ENCODE measurements at places on chromosomes 11 and 22. TPM values are rescaled to one million over a fixed set of nuclear protein-coding genes. Genes with fewer than 3 reads are reported as not detected.
A peak's percentile ranks its signal among the peaks of the same experiment; 100 is the strongest.

The ANO1 gene
- total RNA-seq, result not detected

The F2 gene
- 0.11 TPM for total RNA-seq

The TUBA8 gene
- 1.8 TPM for total RNA-seq

The MTA2 gene
- 215 TPM for total RNA-seq

The TMEM41B gene
- 31.9 TPM for total RNA-seq

The DGCR6 gene
- total RNA-seq, result 1.2 TPM

The CABP7 gene
- total RNA-seq, result 0.05 TPM

The CBL gene
- total RNA-seq, result 39.6 TPM

The SMC1B gene
- 0.50 TPM for total RNA-seq

The PAAF1 gene
- total RNA-seq, result 28.7 TPM

DNA sequence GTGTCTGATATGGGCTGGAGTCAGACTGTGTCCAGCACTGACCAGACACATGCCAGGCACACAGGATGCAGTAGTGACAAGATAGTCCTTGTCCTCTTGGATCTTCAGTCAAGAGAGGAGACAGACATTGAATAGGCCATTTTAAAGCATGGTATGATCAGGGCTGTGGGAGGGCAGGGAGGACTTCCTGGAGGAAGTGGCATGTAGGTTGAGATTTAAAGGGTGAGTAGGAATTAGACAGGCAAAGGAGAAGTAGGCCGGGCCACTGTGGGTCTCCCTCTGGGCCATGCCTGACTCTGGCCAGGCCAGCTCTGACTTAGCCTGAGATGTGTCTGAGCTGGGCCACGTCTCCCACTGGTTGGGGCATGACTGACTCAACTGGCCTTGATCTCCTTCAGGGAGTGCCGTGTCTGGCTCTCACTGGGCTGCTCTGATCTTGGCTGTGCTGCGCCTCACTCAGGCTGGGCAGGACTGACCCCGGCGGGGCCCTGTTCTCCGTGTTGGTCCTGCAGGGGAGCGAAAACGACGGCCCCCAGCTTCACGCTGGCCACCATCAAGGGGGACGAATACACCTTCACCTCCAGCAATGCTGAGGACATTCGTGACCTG lies 71.2 kb downstream of the MYO7A start:
- no peak for DNase-seq

- DNase-seq, result no peak
Measured at GRCh38 chr11:15228331-15228849, 113.7 kb downstream of the INSC start.

DNA sequence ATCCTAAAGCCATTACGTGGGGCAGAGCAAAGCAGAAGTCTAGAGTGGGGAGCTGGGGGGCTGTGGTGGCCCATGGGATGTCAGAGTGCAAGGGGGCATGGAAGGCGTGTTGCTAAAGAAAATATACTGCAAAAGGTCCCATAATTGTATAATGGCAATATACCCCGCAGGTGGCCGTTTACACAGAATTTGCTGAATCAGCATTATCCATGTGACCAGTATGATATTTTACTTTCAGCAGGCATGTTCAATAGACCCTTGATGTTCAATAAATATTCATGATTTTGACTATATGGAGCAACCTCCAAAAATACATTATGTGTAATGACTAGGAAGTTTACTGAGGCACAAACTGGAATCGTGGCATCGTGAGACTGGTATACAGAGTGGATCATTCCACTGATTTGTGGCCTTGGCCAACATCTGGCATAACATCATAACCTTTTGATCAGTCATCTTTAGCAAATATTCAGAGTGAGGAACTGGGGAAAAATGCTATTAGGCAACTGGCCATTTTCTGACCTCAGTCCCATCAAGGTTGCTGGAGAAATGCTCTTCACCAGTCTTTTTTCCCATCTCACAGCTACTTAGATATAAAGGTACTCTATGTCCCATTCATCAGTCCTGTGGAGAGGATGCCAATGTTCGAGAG lies 29.3 kb upstream of the PPP2R1B start:
- no peak for DNase-seq

- DNase-seq, result no peak
Measured at GRCh38 chr11:119936426-119936825, 201.5 kb downstream of the TRIM29 start.

- DNase-seq, result no peak
Measured at GRCh38 chr22:38317995-38318715, 922 bp upstream of the CSNK1E start.

DNA sequence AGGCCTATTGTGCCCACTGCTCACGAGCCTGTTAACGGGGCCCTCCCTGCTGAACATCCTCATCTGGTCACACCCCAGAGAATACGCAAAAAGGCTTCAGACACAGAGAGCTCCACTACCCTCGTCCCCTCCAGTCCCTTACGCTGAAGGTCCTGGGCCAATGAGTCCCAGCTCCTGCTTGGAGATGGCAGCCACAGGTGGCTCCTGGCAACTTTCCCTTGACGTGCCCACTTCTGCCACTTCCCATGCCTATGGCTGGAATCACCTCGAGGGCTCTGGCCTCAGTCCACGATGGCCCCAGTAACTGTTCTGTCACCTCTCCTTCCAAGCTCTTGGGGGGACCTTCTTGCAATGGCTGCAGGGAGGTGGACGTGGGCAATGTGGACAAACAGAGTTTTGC lies 12.7 kb downstream of the PHF21B start:
- no peak for DNase-seq

- no peak for DNase-seq
Measured at GRCh38 chr11:15662285-15662684, 547.6 kb downstream of the INSC start.

GRCh38 chr22:40312050-40312449 lies 34.2 kb upstream of the ADSL start:
- no peak for DNase-seq

DNA sequence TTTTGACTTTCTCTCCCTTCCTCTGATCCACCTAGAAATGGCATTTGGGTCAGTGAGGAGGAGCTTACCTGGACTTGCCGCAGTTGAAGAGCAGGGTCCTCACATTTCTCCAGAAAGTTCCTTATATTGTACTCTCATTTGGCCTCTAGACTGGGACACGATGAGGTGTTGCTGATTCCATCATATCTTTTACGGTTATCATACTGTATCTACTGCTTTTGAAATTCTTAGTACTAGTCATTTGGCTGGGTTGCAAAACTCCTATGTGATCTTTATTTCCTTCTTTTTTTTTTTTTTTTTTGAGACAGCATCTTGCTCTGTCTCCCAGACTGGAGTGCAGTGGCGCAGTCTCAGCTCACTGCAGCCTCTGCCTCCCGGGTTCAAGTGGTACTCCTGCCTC lies 58.7 kb upstream of the FAM181B start:
- no peak for DNase-seq

DNA sequence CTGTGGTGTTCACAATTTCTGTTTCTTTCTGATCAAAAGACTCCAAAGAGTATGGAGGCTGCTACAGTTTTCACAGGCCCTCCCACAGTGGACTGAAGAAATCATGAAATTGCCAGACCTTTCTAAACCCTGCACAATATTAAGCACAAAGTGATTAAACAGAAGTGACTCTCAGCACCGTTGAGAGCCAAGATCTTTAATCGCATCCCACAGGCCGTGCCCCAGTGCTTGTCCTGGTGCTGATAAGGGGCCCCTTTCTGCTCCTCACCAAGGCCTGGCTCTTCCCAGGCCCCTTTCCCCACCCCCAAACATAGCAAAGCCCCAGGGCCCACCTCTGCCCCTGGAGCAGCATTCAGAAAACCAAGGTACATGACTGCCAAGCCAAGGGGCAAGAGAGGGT lies 57.4 kb upstream of the BMAL1 start:
- DNase-seq, result no peak

GRCh38 chr11:21411104-21411503 lies 741.7 kb downstream of the NELL1 start:
- no peak for DNase-seq

GRCh38 chr11:61968758-61969390 lies 1.4 kb upstream of the FTH1 start:
- DNase-seq, result no peak

DNA sequence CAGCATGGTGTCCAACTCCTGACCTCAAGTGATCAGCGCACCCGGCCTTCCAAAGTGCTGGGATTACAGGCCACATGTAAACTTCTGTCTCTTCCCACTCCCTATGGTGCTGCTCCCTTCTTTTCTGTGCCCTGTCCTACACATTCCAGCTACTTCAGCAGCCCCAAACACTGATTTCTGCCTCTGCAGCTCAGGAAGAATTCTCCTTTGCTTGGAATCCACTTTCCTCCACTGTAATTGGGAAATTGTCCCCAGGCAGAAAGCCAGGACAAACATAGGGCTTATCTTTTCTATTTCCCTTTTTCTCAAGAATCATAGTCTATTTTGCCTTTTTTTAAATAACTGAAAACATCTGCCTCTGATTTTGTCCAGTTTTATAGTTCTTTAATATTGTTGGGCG lies 21.3 kb upstream of the DRG1 start:
- no peak for DNase-seq

DNA sequence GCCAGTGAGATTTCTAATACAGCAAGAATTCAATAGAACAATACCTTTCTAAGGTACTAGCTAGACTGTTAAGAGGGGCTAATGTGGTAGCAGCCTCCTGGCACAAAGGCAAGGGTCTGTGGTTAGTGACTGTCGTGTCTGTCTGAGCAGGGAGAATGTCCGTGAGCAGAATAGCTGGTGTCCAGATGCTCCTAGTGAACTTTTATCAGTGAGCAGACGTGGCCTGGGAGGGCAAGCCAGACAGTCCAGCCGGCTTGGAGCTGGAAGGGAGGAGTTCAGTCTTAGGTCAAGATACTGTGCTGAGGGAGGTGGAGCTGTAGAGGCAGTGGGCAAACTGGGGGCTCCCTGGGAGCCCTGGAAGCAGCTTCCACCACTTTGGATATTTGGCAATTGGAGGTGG lies 138.6 kb downstream of the TEAD1 start:
- no peak for DNase-seq

DNA sequence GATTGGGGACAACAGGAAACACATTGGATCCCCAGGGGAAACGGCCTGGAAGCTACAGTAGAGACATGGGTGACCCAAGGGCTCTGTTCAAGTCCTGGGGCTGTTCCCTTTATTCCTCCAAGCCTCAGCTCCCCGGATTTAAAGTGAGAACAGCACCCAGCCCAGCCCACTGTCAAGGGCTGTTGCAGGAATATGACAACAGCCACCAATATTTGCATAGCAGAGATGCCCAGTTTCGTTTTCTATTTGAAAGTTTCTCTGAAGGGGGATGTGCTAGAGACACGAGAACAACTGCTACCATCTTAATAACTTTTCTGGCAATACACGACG lies 81.1 kb upstream of the WNT7B start:
- peak; percentile 34 for DNase-seq

- DNase-seq, result no peak
Measured at GRCh38 chr11:86120807-86121206, 51.9 kb upstream of the PICALM start.

- no peak for DNase-seq
Measured at GRCh38 chr11:33697997-33698396, 2.6 kb downstream of the C11orf91 start.

- no peak for DNase-seq
Measured at GRCh38 chr22:38246692-38247091, 26.1 kb downstream of the TMEM184B start.

GRCh38 chr22:43198936-43199335 lies 12.0 kb upstream of the TTLL12 start:
- DNase-seq, result no peak

- no peak for DNase-seq
Measured at GRCh38 chr11:34339149-34340064, 18.4 kb downstream of the ABTB2 start.

- DNase-seq, result no peak
Measured at GRCh38 chr11:74721479-74721835, 9.8 kb downstream of the CHRDL2 start.

DNA sequence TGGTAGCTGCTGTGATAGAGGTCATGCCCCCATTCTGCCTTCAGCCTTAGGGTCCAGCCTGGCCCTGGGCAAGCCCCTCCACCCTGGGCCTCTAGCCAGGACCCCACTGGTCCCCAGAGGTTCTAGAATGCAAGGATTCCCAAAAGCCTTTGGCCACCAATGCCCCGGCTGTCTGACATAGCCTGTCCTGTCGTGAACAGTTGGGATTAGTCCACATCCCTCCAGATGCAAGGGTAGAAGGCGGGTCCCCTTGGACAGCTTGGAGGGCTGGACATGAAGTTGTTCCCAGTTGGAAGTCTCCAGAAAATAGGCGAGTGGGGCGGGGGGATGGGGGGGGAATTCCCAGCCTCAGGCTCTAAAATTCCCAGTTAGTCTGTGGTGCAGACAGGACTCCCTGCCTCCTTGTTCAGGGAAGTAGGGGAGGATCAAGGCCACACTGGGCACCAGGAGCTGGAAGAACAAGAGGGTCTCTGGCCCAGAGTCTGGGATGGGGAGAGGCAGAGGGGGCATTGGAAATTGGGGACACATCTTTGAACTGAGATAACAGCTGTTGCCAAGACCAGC lies 5.2 kb upstream of the ADORA2A start:
- DNase-seq, result no peak

DNA sequence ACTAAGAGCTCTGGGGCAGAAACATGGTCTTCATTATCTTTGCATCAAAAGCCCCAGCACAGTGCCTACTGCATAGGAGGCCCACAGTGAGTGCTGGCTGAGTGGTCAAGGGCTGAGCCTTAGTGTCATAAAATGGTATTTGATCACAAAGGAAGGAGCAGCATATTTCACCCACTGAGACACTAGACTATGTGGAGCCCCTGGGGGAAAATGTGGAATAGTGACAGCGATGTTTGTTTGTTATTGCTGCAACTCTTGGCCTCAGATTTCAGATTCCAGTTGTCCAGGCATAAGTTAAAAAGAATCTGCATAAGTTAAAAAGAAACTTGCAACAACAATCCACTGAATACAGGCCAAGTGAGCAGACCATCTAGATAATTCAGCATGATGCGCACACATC lies 7.0 kb downstream of the KIRREL3 start:
- DNase-seq, result no peak

GRCh38 chr11:132402071-132402684 lies 1031.8 kb downstream of the NTM start:
- peak; percentile 10 for DNase-seq

DNA sequence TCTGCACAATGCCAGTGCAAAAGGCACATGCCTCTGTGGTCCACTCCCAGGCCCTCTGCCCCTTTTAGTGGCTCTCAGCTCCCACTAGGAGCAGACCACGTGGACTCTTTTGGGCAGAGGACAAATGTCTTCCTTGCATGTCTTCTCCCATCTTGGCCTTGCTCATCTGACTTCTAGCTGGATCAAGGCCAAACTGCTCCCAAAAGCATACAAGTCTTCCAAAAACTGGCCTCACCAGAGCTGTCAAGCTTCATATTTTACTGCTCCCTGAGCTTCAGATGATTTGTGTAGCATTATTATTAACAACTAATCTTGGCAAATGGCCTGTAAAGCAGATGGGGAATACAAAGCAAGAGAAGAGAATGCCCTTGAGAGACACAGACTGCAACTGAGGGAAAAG lies 6.9 kb downstream of the SMPD1 start:
- DNase-seq, result no peak

DNA sequence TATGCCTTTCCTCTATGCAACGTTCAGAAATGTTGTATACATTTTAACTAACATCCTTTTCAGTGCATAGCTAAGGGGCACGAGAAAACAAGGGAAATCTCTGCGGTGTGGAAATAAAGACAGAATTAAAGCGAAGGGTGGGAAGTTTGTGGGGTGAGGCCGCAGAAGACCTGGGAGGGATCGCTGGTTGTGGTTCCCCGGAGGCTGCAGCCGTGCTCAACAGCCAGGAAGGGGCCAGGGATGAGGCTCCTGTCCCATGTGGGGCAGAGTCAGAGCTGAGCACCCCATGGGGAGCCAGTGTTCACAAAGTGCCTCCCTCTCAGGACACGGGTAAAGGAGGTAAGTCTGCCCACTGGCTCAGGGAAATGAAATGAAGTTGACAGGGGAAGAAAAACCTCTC lies 67.5 kb downstream of the MYEOV start:
- peak; percentile 2 for DNase-seq

Data from activated T-helper 2 cell treated with anti-CD3 and anti-CD28 coated beads, Interferon-gamma antibody, Interleukin-2, Interleukin-4, amounts not matched to agents 10 μg/mL and 5 μg/mL and 100 μg/mL, durations not matched to agents 14 hours and 24 hours and 36 hours (primary cell).